ENCODE measurements at places on chromosomes 7 and 10.

DNA sequence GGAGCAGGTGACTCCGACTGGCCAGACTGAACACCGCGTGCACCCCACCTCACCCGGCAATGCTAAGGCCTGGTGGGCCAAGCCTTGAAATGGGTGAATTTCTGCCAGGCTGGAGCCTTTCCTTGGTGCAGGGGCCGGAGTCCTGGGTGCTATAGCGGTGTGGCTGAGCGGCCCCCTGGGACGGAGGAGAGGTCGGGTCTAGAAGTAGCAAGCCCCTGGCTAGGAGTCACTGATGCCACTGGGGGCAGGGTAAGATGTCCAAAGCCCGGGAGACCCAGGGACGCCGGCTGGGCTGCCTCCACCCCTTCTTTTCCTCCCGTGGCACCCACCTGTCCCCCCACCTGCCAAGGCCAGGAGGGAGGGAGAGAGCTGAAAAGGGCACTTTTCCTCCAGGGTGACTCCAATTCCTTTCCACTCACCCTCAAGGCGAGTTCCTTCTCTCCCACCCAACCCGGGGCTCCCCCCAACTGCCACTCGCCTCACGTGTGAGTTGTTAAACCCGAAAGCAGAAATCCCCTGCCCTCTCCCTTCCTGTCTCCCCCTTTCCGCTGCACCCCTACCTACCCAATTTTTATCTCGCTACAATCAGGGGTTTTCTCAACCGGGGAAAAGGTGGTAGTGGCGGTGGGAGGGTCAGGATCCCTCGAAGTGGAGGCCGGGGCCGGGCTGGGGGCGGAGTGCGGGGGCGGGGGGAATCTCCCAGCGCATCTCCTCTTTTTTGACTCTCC, 6.0 kb upstream of the GATA3 start:
- no peak overlapping the region for H3K27ac ChIP-seq
- H3K27me3 ChIP-seq, result no peaks in the 10 kb centered on the region
- H3K36me3 ChIP-seq, result no peaks in the 10 kb centered on the region
- DNase-seq, result no peak
- H3K4me3 ChIP-seq, result no peak overlapping the region

DNA sequence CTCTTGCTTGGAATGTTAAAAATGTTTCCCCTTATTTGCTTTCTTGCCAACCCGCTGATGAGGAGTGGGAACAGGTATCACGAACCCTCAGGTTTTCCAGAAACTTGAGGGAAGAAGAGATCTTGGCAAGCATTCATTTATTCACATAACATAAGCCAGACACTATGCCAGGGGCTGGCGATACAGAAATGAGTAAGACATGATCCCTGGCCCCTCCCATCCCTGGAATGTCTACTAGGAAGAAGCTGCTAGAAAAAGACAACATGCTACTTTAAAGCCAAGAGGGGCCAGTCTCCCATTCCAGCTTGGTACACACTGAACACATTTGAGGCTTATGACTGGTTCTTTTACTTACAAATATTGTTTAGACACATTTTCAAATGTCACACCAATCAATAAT, 26.4 kb downstream of the SLC35B4 start:
- H3K27me3 ChIP-seq, result no peaks in the 10 kb centered on the region
- no peak overlapping the region for H3K27ac ChIP-seq
- no peaks in the 10 kb centered on the region for H3K4me1 ChIP-seq
- no peaks in the 10 kb centered on the region for H3K36me3 ChIP-seq
- no peak overlapping the region for H3K4me3 ChIP-seq

GRCh38 chr7:44307301-44307900, 18.0 kb downstream of the CAMK2B start:
- H3K27me3 ChIP-seq, result no peaks in the 10 kb centered on the region
- H3K4me3 ChIP-seq, result no peak overlapping the region
- H3K4me1 ChIP-seq, result no peaks in the 10 kb centered on the region
- no peak overlapping the region for H3K27ac ChIP-seq

GRCh38 chr7:106770191-106770590, 94.9 kb upstream of the PIK3CG start:
- H3K4me1 ChIP-seq, result peaks cover 5% of the 10 kb centered on the region
- DNase-seq, result no peak
- no peak overlapping the region for H3K4me3 ChIP-seq
- no peak overlapping the region for H3K27ac ChIP-seq
- H3K27me3 ChIP-seq, result no peaks in the 10 kb centered on the region
- no peaks in the 10 kb centered on the region for H3K36me3 ChIP-seq

- no peak overlapping the region for H3K4me3 ChIP-seq
- H3K27me3 ChIP-seq, result no peaks in the 10 kb centered on the region
- H3K4me1 ChIP-seq, result peaks cover 2% of the 10 kb centered on the region
- no peak overlapping the region for H3K27ac ChIP-seq
- DNase-seq, result no peak
- no peaks in the 10 kb centered on the region for H3K36me3 ChIP-seq
Observed at GRCh38 chr7:3859431-3859830, 558.4 kb downstream of the SDK1 start.

DNA sequence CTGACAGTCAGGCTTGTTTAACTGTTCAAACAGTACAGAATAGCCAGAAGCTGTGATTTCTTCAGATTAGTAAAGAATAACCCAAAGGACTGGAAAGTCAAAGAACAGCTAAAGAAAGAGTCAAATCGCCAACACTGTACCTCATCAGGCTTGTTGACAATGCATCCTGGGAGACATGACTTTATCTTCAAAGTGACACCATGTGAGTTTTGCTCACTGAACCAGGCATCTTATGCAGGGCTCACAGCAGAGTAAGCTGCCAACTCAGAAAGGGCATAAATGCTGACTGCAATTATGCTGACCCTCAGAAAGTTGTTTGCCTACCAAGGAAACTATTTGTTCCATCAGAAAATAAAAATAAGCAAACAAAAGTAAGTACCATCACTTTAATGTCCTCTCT, 96.4 kb downstream of the MAGI2 start:
- H3K4me1 ChIP-seq, result no peaks in the 10 kb centered on the region
- H3K4me3 ChIP-seq, result no peak overlapping the region
- H3K27ac ChIP-seq, result no peak overlapping the region

DNA sequence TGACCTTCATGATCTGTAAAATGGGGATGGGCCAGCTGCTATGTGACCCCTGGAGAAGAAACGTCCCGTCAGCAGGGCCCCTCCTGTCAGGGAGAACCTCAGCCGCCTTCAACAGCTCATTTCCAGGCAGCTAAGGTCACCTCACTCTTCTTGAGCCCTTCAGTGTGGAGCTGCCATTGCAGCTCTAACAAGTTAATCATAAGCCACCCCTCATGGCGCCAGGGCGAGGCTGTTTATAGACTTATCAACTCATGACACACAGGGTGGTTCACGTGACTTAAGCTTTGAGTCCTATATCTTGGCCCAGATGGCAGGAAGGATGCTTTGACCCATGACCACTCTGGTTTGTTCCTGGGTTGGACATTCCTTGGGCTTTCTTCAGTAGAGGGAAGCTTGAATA, 315.1 kb downstream of the TNS3 start:
- no peak overlapping the region for H3K4me3 ChIP-seq
- H3K27ac ChIP-seq, result no peak overlapping the region
- no peak for DNase-seq
- no peaks in the 10 kb centered on the region for H3K27me3 ChIP-seq
- no peaks in the 10 kb centered on the region for H3K36me3 ChIP-seq

DNA sequence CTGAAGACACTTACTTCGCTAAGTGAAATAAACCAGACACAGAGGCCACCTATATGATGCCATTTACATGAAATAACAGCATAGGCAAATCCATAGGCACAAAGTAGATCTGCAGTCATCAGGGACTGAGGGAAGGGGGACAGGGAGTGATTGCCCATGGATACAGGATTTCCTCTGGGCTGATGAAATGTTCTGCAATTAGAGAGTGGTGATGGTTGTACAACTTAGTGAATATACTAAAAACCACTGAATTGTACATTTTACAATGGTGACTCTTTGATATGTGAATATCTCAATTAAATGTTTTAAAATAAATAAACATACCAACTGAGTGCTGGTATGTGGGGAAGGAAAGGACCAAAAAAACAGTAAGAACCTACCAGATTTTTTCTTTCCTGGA, 20.4 kb downstream of the PPA1 start:
- no peaks in the 10 kb centered on the region for H3K27me3 ChIP-seq
- no peaks in the 10 kb centered on the region for H3K4me1 ChIP-seq
- no peaks in the 10 kb centered on the region for H3K36me3 ChIP-seq
- no peak overlapping the region for H3K4me3 ChIP-seq
- no peak overlapping the region for H3K27ac ChIP-seq
- no peak for DNase-seq

DNA sequence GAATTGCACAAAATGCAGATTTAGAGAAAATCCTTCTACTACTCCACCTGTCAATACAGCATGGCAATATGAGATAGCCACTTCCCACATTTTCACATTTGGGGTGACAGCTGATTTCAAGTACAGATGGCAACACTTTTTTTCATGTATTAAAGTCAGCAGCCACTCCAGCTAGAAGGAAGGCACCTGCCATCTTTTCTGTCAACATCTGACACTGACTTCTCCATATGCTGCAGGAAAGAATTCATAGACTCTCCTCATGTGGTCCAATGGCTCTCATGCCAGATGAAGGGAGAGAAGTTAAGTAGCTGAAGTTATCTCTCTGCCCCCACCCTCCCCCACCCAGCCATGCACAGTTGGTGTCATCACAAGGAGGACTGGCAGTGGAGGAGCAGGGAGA, 912.0 kb downstream of the SORCS1 start:
- H3K27ac ChIP-seq, result no peak overlapping the region
- DNase-seq, result no peak
- no peak overlapping the region for H3K4me3 ChIP-seq
- no peaks in the 10 kb centered on the region for H3K27me3 ChIP-seq
- no peaks in the 10 kb centered on the region for H3K36me3 ChIP-seq
- no peaks in the 10 kb centered on the region for H3K4me1 ChIP-seq

DNA sequence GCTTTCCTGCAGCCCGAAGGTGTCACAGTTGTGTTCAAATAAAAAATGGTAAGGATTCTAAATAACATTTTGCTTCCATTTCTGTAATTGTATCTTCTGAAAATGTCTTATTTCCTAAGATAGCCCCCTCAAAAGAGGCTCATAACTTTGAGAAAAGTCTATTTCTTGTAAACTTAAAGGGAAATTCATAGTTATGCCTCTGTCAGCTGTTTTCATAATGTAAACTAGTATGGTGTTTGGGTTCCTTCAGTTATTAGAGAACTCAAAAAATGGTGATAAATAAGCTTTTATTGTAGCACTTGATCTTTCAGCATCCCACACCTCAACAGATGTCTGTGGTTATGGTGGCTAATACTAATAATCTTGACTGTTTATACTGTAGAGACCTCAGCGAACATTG, 57.1 kb downstream of the KLHDC10 start:
- DNase-seq, result no peak
- H3K27me3 ChIP-seq, result no peaks in the 10 kb centered on the region
- H3K4me3 ChIP-seq, result no peak overlapping the region

GRCh38 chr10:71255808-71256660, 43.7 kb downstream of the UNC5B start:
- H3K27me3 ChIP-seq, result no peaks in the 10 kb centered on the region
- no peak overlapping the region for H3K4me3 ChIP-seq
- no peaks in the 10 kb centered on the region for H3K4me1 ChIP-seq
- no peaks in the 10 kb centered on the region for H3K36me3 ChIP-seq
- peak; percentile 85 for DNase-seq

DNA sequence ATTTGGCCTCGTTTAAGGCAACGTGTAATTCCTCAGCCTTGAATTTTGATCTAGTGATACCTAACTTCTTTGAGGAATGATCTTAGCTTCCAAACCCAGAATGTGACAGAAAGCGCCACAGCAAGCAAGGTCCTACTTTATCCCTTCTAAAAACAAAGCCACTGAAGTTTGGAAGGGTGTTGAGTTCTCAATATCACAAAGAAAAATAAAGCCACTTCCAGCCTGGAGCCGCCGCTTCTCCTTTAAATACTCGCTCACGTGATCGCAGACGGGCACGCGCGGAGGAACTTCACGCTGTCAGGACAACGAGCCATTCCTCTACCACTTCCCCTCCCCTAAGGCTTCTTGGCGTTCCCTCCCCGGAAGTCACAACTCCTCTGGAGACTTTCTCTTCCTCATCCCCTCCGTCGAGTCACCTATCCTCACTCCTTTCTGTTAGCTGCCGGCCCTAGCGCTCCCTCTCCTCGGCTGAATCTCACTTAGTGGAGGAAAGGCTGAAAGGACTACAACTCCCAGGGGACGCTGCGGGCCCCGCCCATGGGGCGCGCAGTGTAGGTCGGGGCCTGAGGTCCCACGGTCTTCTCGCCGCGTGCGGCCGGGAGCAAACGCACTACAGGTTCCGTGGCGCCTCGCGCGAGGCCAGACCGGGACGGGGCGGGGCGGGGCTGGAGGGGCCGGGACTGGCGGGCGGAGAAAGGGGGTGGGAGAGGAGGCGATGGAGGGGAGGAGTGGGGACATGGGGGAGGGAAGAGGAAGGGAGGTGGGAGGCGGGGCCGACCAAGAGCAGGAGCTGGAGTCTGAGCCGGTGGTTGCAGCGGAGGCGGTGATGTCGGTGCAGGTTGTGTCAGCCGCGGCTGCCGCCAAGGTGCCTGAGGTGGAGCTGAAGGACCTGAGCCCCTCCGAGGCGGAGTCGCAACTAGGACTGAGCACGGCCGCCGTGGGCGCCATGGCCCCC, at the start of gene AHCYL2:
Gene AHCYL2, plus strand, starts transcription at position 780 of the 955 bp plus-strand sequence.
- no peaks in the 10 kb centered on the region for H3K27me3 ChIP-seq
- DNase-seq, result peak; percentile 100
- H3K4me3 ChIP-seq, result peak within 1 kb of the TSS; percentile 72
- peak within 1 kb of the TSS; percentile 96 for H3K27ac ChIP-seq

DNA sequence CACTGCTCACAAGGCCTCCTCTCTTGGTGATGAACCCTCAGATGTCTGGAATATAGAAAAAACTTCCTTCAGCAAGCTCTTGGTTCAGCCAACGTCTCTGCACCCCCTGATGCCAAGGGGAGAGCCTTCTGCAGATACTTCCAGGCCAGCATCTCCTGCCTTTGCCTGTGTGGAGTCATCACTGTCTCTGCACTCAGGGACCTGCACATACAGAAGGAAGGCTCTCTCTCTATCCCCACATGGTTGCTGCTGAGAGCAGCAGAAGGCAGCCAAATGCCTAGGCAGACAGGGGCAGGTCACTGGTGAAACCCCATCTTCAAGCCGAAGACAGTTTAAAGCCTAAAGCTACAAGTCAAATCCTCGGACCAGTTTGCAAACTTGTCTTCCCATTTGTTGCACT, 137.6 kb downstream of the WDR11 start:
- H3K27ac ChIP-seq, result no peak overlapping the region
- no peak overlapping the region for H3K4me3 ChIP-seq
- H3K27me3 ChIP-seq, result no peaks in the 10 kb centered on the region
- no peak for DNase-seq
- no peaks in the 10 kb centered on the region for H3K4me1 ChIP-seq
